ENCODE measurements at places on chromosomes 11 and 22.

GRCh38 chr22:39252461-39253434 lies 8.0 kb upstream of the PDGFB start:
- no peak for DNase-seq

DNA sequence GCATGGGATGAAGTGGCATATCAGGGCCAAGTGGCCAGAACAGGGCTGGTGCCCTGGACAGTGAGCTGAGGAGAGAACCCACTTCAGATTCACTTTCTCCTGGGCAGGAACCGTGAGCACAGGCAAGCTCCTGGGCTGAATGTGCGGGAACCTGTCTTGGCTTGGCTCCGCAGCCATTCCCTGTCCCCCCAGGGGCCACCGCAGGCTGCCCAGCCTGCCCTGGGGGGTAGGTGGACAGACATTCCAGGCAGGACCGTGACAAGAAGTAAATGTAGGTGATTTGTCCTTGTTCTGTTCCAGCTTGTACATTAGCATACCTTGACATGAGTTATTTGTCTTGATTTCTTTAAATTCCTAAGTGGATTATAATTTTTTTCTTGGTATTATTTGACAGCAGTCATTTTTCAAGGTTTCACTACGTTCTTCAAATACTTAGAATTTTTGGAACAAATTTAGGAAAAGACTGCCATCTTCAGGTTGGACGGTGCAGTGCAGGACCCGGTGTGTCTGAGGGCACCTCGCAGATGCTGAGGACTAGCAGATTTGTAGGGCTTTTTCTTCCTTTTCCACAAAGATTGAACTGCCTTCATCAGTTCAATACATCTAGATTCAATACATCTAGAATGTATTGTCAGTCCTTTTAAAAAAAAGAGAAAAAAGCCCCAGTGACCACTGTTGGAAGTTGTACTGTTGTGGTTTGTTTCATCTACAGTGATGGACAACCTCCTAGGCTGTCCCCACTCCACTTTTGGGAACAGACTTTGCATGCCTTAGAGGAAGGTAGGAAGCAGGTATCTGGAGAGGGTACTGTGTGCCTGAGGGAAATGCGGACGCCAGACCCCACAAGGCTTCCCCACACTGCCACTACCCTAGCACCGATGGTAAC lies 115.1 kb upstream of the RASSF10 start:
- DNase-seq: peak; percentile 36

- no peak for DNase-seq
Observed at GRCh38 chr11:62120001-62120400, 3.8 kb upstream of the INCENP start.

GRCh38 chr11:133041928-133042882 lies 490.1 kb downstream of the OPCML start:
- no peak for DNase-seq

DNA sequence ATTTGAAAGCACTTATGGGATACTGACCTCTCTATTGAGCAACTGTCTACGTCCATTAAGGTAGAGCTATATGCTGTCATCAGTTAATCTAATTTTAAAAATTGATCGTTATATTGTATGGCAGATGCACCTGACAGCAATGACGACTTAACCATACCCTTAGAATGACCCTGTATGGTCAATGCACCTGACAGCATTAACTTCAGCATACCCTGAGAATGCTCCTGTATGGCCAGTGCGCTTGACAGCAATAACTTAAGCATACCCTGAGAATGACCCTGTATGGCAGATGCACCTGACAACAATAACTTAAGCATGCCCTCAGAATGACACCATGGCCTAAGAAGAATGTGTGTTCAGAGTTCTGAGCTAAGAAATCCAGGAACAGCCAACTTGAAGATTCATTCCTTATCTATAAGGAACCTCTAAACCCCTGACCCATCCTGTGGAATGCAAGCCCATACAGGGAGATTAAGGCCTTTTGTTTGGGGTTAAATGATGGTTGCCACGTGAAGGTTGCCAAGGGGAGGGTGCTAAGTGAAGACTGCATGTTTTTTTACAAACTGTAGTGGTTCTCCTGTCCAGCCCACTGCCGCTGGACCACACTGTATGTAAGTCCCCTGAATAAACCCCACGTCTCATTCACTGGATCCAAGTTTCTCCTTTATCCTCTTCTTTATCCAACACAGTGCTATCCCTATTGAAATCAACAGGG lies 138.3 kb downstream of the GUCY1A2 start:
- no peak for DNase-seq

GRCh38 chr11:126588630-126589491 lies 233.4 kb downstream of the ST3GAL4 start:
- no peak for DNase-seq

DNA sequence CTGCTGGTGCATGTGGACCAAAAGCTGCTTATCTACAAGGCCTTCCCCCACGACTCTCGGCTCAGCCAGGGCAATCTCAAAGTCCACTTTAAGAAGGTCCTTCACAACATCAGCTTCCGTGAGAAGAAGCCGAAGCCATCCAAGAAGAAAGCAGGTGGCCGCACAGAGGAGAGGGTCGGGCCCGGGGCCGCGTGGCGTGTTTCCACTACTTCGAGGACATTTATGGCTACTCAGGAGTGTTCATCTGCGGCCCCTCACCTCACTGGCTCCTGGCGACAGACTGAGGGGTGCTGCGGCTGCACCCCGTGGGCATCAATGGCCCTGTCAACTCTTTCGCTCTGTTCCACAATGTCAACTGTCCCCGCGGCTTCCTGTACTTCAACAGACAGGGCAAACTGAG lies 16.2 kb upstream of the SLC5A4 start:
- DNase-seq: no peak

- peak; percentile 80 for DNase-seq
Observed at GRCh38 chr11:57458410-57459163, 1.7 kb upstream of the RTN4RL2 start.

DNA sequence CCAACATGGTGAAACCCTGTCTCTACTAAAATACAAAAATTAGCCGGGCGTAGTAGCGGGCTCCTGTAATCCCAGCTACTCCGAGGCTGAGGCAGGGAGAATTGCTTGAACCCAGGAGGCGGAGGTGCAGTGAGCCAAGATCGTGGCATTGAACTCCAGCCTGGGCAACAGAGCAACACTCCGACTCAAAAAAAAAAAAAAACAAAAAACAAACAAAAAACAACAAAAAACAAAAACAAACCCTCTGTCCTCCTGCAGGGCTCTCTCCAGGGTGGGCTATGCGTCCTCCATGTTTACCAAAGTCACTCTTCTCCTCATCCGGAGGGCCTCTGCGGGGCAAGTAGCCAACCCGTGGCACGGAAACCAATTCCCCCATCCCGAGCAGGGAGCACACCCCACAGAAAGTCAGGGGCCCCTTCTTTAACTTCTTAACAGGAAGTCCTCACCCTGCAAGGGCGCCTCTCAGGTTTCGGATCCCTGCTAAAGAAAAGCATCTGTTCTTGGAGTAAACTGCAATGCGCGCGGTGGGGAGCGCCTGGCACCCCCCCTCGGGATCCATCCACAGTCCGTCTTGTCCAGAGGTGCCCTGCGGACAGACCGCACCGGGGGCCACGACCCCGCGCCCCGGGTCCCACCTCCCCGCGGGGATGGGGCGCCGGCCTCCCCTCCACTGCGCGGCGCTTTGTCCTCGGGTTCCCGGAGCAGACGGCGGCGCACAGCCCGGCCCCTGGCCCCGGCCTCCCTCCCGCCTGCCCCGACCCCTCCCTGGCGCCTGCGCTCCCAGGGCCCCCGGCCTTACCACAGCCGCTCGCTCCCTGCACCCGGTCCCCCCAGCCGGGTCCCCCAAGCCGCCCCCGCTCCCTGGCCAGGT lies 712 bp downstream of the CERK start:
- DNase-seq: peak; percentile 41

GRCh38 chr22:22384267-22384666 lies 124.3 kb downstream of the ZNF280B start:
- DNase-seq: no peak

DNA sequence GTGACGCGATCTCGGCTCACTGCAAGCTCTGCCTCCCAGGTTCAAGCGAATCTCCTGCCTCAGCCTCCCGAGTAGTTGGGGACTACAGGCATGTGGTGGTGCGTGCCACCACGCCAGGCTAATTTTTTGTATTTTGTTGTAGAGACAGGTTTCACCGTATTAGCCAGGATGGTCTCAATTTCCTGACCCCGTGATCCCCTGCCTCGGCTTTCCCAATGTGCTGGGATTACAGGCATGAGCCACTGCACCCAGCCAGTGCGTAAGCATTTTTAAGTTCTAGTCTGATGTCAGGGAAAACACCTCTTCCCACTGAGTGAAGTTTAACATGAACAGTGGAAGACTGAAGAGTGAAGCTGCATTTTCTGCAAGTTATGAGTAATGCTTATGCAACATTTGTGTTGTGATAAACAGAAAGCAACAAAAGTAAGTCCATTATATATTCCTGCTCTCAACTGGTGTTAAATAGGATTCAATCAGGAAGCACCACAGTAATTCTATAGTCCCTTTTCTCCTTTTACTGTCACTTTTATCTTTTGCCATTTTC lies 1219.8 kb upstream of the RAG2 start:
- DNase-seq: no peak

GRCh38 chr11:59097113-59097708 lies 9.8 kb upstream of the FAM111B start:
- DNase-seq: peak; percentile 68

DNA sequence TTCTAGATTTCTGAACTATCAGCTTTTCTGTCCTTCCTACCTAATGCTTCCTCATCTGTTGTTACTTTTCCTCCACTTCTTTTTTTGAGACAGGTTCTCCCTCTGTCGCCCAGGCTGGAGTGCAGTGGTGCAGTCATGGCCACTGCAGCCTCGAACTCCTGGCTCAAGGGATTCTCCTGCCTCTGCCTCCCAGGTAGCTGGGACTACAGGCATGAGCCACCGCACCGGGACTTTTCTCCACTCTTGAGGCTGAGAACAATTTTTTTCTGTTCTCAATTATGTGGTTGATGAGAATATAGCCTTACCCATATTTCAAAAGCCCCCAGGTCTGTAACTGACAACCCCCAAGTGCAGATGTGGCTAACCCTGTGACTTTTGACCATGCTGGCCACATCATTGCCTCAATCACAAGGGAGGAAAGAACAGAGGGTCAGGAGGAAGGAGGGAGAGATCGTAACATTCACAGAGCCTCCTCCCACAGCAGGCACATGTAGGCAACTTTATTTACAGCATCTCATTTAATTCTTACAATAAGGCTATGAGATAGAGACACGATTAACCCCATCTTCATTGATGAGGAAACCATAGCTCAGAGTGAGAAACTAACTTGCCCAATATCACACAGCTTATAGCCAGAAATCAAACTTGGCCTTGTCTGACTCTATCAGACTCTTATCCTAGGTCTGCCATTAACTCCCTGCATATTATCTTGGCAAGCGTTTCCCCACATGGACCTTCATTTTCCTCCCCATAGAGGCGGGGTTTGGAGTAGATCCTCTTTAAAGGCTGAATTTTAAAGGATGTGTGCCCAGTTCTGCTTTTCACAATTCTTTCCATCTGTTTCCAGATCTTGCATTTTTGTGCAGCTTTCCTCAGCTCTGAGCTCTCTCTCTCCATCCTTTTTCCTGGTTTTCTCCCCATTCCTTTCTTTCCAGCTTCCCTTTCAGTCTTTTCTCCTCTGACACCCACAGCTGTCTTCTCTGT lies 9.6 kb downstream of the POU2F3 start:
- no peak for DNase-seq

DNA sequence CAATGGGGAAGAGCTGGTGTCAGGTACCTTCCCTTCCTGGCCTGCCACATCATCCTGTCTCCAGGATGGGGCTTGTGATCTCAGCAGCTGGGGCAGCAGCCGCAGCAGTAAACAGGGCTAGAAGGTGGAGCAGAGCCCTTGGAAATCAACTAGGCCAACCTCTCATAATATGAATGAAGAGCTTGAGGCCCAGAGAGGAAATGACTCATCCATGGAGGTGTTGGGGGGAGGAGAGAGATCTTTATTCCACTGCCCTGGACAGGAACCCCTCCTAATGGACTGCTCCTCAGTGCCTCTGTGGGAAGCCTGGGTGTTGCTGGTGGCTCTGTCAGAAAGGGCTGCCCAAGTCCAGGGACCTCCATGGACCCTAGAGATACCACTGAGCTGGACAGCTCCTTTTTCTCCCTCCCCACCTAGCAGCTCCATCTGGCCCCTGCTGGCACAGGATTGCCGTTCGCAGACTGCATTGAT lies 111.8 kb downstream of the OSBP2 start:
- DNase-seq: no peak

DNA sequence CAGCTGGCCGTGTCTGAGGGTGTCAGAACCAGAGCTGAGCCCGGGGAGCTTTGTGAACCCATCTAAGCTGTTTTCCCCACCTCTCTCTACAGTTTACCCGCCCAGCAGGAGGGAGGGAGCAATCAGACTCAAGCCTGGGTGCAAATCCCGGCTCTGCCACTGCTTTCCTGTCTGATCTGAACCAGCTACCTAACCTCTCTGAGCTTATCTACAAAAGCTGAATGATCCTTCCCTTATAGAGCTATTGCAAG lies 252 bp downstream of the APOL2 start:
- DNase-seq: peak; percentile 21

DNA sequence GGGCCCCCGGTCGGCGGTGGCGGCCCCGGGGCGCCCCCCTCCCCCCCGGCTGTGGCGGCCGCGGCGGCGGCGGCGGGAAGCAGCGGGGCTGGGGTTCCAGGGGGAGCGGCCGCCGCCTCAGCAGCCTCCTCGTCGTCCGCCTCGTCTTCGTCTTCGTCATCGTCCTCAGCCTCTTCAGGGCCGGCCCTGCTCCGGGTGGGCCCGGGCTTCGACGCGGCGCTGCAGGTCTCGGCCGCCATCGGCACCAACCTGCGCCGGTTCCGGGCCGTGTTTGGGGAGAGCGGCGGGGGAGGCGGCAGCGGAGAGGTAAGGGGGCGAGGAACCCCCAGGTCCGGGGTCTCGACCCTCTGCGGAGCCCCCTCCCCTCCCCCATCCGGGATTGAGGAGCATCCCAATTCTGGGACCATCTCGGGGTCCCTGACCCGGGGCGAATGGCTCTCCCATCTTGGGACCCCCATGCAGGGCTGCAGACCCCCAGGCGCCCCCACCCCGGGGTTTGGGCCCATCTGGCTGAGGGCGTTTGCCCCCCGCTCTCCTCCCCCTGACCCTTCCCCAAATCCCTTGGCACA lies 431 bp downstream of the KMT2A start:
- DNase-seq: peak; percentile 13

DNA sequence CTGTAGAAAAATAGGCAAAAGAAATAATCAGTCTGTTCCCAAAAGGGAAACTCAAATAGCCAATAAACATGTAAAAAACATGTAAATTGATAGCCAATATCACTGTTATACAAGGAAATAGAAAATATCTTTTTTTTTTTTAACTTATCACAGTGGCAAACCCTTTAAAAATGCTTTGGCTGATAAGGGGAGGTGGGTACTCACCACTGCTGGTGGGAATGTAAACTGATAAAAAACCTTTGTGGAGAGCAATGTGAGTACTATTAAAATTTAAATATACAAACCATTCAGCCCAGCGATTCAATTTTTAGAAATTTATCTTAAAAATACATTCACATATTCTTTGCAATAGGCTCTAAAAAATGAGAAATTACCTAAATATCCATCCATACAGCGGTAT lies 3.6 kb downstream of the RPUSD4 start:
- DNase-seq: no peak

DNA sequence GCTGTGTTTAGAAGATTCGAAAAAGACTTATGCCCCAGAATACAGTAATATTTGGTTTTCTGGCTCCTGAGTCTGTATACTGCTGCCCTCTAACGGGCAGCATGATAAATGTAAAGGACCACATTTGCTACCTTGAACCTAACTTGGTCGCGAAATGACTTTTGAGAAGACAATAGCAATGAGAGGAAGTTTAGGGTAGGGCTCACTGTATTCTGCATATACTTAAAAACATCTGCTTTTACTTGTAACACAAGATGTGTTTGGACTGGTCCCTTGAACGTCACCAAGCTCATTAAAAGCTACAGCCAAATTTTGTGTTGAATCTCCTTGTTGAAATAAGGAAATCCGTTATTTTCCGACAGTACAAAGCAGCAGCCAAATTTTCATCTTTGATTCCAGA lies 309.1 kb downstream of the SWAP70 start:
- DNase-seq: peak; percentile 19

Data from activated naive CD4-positive, alpha-beta T cell treated with anti-CD3 and anti-CD28 coated beads, Interleukin-2, amount 50 U/mL, for 16 hours (primary cell).